ENCODE measurements at places on chromosomes 13 and 19.

DNA sequence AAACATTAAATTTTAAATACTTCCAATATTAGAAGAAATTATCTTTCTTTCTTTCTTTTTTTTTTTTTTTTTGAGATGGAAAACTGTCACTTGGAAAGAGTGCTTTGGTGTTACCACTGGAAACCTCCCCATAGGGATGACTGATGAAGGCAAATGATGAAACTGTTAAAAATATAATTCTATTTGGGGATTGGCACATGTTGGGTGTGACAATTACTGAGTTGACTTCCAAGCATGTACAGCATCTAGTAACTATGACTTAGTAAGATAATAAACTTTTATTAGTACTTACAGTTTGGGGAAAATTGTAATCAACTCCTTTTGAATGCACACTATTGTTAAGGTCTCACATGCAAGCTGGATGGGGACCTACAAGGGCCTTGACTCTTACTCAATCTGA lies 592.5 kb downstream of the KCTD12 start:
- DNase-seq: no peak

DNA sequence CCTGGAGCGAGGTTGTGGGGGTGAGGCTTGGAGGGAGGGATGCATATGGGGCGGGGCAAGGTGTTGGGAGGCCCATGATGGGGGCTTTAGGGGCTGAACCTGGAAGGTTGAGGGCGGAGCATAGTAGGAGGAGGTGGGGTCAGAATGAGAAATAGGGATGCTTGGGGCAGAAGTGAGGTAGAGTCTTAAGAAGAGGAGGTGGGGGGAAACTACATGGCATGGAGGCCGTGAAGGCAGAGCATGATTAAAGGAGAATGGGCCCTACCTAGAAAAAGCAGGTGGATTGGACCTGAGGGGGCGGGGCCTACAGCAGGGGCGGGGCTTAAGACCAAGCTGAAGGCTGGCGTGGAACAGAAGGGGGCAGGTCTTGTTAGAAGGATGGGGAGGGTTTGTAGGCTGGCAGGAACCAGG lies 799 bp downstream of the NR1H2 start:
- DNase-seq: no peak

DNA sequence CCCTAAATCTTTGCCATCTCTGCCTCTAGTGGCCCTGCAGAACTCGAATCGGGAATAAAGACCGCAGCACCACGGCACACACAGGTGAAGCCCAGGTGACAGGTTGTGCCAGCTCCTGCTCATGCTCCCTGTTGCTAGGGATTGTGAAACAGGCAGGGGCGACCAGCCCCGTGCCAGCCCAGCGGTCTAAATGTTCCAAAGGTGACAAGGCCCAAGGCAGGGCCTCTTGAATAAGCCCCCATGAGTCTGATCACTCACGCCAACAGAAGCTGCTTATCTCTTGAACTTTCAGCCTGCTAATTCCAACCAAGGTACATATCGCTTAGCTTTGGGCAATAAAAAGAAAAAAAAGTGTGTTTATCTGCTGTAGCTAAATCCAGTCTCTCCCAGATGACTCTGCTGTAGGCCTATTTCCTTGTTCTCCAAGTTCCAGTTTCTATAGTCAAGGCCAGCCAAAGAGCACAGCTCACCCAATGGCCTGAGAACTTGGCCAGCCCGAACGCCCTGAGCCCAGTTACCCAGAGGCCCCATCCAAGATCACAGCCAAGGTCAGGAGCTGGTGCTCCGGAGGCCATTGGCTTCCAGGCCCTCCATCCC lies 191.1 kb upstream of the GPR12 start:
- DNase-seq: no peak

GRCh38 chr13:44218501-44219240 lies 155.0 kb upstream of the SERP2 start:
- no peak for DNase-seq

DNA sequence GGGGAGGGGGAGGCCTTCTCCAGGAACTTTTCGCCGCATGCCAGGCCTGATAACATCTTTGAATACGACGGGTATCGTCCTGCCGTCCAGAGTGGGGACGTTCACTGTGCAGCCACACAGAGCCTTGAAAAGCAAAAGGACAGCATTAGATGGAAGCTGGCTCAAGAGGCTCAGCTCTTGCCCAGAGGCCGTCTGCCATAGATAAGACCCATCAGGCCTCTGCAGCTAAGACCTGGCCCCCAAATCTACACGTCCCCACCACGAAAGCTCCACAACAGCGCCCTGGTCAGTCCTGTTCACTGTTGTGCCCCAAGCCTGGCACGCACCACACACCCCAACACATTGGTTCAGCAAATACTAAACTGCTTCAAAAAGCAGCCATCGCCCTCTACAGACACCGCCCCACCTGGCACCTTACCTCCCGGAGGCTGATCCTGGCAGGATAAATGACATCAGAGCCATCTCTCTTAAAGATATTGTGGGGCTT lies 2.1 kb downstream of the DNAJB1 start:
- no peak for DNase-seq

DNA sequence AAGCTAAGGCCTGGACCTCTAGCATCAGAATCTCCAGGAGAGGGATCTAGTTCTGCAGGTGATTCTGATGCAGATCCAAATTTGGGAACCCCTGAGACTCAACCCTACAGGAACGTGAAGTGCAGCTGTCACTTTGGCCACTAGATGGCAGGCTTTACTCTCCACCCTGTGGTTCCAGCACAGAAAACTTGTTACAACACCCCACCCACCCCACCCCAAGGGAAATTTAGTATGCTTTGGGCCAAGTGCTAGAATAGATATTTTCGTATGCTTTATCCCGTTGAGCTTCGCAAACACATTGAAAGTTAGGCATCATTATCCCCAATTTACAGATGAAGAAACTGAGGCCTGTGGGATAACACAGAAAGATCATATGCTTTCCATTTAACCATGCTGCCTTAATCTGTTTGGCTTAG lies 232.0 kb downstream of the B3GLCT start:
- no peak for DNase-seq

GRCh38 chr13:42525035-42525504 lies 48.9 kb upstream of the TNFSF11 start:
- DNase-seq: no peak

DNA sequence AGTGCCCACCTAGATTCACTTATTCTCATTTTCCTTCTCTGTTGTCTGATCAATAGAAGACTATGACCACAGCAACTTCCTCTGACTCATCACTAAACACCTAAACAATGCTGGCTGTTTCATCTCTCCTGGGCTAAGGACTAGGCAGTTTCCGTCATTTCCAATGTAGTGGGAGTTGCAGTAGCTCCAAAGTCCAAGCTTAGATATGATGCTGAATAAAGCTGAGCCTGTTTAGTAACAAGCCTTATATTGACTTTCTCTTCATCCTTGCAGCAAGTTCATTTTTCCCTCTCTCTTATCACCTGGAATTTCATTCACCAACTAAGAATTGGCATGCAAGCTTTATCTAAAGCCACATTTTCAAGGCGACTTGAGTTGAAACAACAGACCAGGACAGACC lies 53.5 kb upstream of the PCDH9 start:
- no peak for DNase-seq

GRCh38 chr13:92362717-92363116 lies 863.9 kb upstream of the GPC6 start:
- DNase-seq: no peak

DNA sequence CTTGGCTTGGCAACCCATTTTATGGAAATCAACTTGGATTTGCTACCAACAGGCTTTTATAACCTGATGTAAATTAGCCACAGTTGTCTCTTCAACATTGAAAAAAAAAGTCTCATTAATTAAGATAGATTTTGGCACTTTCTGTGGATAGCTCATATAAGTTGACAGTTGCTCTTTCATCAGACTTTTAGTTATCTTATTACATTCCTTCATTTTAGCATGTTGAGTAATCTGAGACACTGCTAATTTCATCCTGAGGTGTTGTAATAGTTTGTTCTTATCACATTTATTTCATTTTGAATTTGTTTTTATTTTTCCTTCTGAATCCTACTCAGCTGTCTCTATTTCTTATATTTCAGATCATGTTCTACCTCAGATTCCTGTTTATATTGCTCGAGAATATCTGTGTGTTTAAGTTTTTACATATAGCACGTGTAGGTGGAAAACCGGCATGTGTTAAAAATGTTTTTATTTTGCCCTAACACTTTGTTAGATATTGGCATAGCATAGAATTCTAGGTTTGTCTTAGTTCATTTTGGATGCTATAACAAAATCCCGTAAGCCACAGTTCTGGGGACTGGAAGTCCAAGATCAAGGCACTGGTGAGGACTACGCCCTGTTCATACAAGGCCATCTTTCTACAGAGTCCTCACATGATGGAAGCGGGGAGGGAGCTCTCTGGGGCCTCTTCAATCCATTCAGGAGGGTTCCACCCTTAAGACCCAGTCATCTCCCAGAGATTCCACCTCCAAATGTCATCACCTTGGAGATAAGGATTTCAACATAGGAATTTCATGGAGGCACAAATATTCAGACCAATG lies 239.4 kb downstream of the COL4A1 start:
- DNase-seq: no peak

DNA sequence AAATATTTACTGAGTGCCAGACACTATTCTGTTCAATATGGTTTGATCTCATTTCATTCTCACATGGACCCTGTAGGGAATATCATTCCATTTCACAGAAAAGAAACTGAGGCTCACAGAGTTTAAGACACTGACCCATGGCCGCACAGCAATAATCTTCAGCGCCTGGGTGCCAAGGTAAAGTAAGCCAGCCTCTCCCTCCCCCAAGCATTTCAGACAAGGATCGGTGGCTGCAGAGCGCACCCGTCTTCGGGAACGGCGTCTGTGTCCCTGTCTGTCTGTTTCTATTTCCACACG lies 4.3 kb upstream of the PDE4A start:
- no peak for DNase-seq

DNA sequence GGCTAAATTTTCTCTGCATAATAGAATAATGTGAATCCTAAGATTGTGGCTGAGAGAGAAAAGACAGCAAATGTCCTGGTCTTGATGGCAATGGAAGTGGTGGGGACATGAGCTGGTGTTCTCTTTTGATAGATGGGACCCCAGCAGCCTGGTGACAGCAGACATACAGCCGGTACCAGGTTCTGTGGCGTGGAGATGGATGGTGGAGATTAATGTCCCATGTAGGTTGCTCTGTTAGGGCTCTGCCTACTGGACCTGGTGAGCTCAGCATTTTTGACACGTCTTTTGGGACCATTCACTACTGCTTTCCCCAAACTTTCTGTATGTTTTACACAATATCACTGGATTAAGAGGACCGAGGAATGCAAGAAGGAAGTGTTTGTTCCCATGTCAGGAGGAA lies 8.2 kb upstream of the SIGLEC14 start:
- no peak for DNase-seq

DNA sequence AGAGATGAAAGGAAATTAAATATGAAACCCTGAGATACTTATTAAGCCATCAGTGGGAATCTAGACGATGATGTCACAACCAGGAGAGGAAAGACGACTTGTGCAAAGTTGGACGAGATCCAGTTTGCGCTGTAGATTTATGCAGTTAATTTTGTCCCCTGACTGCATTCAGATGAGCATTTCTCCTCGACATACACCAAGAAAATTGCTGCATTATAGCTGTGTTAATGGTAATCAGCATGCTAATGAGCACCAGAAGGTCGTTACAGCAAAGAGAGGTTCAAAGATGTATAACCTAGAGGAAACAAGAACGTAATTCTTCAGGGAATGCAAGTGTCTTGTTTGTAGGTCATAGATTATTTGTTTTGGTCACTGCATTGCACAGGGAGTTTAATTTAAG lies 371.7 kb downstream of the RBM26 start:
- DNase-seq: no peak

GRCh38 chr19:11094520-11094894 lies 5.2 kb downstream of the LDLR start:
- DNase-seq: no peak

DNA sequence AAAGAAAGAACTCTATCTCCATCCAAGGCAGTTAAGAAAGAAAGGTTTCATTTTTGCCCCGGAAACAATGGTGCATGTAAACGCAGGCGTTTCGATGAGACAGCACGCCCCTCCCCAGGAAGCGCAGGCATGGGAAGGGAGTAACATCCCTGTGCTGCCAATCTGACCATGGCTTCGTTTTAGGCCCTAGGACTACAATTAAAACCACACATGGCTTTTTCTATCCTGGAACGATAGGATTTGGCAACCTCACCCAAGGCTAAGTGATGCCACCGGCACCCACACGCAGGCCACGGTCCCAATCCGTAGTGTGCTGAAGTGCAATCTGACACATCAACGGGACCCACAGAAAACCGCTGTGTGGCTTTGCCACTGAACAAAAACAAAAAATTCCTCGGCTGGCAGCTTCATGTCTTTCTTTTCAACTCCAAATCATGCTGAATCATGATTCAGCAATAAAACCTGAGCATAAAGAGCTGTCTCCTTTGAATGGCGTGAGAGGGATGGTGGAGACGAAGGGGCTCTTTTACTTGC lies 24.2 kb downstream of the RANBP3 start:
- DNase-seq: no peak

GRCh38 chr13:109773276-109773675 lies 13.1 kb downstream of the IRS2 start:
- DNase-seq: no peak

DNA sequence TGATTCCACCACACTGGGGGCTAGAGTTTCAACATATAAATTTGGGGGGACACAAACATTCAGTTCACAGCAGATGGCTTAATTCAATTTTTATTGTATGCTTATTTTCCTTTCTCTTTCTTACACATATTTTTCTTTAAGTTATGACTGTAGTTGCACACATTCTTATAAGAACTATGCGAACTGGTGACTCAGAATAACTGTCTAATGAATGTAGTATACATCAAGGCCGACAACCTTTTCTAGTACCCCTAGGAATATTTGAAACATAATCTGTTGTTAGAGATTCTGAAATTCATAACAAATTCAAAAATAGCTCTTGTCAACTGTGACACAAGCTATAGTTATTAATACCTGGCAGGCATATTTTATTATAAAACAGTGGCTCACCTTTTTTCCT lies 695.6 kb downstream of the PCDH9 start:
- DNase-seq: no peak

DNA sequence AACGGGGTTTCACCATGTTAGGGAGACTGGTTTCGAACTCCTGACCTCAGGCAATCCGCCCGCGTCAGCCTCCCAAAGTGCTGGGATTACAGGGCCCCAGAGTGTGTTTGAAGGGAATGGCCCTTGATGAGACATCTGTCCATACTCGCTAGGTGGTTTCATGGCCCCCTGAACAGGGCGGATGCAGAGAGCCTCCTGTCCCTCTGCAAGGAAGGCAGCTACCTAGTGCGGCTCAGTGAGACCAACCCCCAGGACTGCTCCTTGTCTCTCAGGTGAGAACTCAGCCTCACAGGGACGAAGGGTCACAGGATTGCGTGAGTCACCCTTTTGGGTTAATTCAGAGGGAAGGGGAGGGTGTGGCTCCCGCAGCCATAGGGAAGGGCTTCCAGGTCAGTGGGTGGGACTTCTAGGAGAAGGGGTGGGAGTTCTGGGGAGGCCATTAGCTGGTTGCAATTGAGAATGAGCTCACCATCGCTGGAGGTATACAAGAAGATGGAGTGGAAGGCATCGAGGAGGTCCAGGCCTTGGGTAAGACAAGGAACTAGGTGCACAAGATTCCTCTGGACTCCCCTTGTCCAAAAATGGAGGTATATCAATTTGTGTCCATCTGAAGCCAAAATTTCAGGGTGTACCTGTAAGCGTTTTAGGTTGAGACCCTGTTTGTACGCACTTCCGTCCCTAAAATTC lies 9.2 kb downstream of the SHD start:
- DNase-seq: no peak

- no peak for DNase-seq
Observed at GRCh38 chr13:74883834-74884233, 598.1 kb downstream of the TBC1D4 start.

Data from activated CD4-positive, CD25-positive, alpha-beta regulatory T cell (primary cell).